ENCODE measurements at places on chromosomes 7 and 10.

DNA sequence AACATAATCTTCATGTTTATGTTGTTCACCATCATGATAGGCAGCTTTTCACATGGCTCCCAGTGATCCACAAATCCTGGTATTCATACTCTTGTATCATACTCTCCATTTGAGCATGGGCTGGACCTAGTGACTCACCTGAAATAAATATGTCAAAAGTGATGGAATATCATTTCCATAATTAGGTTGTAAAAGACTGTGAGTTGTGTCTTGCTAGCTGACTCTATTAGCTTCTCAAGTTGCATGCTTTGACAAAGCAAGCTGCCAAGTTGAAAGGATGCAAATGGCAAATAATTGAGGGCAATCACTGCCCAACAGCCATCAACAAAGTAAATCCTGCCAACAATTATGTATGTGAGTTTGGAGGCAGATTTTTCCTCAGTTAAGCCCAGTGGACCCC, 300.4 kb downstream of the AHR start:
- DNase-seq = no peak

DNA sequence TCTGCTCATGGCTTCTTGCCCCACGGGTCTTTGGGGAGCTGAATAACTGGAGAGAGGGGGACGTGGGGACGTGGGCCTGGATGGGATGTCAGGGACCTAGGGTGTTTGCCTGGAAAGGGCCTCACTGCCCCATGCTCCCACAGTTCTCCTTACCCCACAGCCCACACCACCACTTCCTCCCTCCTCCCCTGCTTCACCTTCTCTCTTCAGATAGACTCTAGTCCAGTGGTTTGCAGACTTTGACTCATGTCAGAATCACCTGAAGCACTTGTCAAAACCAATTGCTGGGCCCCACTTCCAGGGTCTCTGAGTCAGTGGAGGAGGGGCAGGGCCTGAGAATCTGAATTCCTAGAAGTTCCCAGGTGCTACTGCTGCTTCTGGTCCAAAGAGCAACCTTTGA, 327.4 kb downstream of the RPS24 start:
- no peak for DNase-seq

DNA sequence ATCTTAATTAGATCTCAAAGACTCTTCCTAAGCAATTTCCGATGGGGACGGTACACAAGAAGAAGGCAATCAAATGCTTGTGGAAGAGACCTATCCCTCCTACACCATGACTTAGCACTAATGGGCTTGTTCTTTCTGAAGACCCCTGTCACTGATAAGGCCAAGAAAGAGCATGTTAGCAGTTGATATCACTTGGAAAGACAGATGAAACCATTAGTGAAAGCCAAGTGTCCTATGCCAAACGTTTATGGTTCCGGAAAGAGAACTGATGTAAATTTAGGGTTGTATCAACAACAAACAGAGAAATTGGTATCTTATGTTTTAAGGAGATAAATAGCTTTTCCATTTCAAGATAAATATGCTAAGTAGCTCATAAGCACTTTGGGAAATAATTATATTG, 6.5 kb downstream of the UROS start:
- no peak for DNase-seq

DNA sequence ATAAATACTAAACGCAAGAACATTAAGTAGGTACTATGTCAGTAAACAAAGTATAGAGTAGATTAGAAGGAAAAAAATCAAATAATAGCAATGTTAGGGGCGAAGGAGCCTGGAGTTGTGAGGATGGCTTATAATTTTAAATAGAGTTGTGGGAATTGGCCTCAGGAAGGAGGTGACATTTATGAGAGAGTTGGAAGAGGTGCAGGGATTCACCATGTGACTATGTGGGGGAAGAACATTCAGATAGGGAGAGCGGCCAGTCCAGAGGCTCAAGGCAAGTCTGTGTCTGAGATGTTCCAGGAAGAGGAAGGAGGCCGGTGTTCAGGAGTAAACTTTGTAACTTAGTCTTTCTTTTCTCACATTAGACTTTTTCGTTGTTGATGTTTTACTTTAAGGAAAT, 778.6 kb upstream of the C7orf33 start:
- DNase-seq = no peak

DNA sequence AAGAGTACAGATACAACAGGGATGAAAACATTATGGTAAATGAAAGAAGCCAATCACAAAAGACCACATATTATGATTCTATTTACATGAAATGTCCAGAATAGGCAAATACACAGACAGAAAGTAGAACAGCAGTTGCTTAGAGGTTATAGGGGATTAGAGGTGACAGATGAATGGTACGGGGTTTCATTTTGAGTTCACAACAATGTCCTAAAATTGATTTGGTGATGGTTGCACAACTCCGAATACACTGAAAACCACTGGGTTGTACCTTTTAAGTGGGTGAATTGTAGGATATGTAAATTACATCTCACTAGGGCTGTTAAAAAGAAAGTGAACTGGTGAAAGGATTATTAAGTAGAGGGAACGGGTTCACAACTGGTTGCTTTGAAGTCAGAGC, 76.3 kb upstream of the MRLN start:
- DNase-seq = no peak

DNA sequence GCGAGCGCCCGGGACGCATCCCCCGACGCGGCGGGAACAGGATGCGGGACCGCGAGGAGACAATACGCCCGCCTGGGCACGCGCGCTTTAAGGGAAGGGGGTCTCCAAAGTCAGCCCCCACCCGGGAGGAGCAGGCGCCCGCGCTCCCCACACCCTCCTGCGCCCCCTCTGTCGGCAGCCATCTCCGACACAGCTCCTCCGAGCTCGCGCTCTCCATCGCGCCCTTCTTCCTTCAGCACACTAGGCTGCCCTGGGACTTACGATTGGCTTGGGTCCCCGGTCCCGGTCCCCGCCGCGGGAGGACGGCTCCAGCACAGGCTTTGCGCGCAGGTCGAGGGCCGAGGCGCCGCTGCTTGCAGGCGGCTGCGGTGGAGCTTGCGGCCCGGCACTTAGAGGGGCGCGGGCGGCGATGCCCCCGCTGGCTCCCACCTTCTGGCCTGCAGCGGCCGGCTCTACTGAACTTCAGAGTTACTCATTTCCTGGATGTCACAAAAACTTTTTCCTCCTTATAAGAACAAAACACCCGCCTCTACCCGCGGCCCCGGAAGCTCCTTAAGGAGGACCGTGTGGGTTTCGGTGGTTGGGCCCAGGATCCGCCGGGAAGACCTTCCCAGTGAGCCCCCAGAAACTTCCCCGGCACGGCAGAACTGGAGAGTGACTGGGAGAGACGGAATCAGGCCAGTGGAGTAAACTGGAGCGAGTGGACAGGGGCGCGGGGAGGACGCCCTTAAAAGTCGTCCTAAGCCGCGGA, at the start of gene ITPRIP:
Gene ITPRIP (minus strand): TSS at position 481 of the 751 bp plus-strand sequence. CDS start 22,414 bp downstream, outside the sequence.
- DNase-seq = peak; percentile 60
